Fibroblast of skin of back (primary cell): ENCODE measurements at places on chromosomes 13 and 19.
A peak's percentile ranks its signal among the peaks of the same experiment; 100 is the strongest.

DNA sequence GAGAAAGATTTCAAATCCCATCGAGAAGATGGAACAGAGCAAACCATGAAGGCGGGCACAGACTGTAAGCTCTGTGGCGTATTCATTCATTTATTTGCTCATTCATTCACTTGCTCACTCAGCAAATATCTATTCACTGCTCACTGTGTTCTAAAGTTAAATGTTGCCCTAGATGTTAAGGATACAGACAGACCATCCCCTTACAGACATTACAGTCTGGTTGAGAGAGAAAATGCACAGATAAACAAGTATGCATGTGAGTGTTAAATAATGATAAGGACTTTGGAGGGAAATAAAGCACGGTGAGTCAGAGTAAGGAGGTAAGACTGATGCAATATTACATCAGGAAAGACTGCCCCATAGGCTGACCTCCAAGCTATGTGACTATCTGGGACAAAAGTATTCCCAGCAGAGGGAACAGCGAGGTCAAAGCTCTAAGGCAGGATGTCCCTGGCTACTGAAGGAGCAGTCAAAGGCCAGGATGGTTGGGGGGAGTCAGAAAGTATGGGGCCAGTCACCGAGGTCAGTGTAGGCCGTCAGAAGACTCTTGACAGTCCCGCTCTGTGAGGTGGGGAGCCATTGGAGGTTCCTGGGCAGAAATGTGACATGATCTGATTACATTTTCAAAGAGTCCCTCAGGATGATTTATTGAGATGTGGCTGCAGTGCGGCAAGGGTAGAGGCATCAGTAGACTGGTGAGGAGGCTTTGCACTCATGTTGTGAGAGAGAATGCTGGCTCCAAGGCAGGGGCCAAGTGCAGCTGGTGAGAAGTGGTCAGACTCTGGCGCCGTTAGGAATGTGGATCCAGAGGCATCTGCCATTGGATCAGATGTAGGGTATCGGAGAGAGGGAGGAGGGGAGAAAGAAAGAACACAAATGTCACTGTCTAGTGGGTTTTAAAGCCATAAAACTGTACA is 37.9 kb downstream of the MBNL2 start:
- DNase-seq: peak; percentile 77

GRCh38 chr13:75762076-75762937 is 126.2 kb downstream of the LMO7 start:
- DNase-seq: no peak

GRCh38 chr13:42834946-42835345 is 53.6 kb downstream of the FAM216B start:
- DNase-seq: peak; percentile 18

GRCh38 chr19:46076951-46077814 is 36.4 kb upstream of the IGFL4 start:
- peak; percentile 78 for DNase-seq
